ENCODE measurements at places on chromosomes 12 and 14. TPM values are rescaled to one million over a fixed set of nuclear protein-coding genes. Genes with fewer than 3 reads are reported as not detected.

GRCh38 chr14:104870368-104871144 is 5.5 kb downstream of the CEP170B start:
- peaks cover 5% of the 10 kb centered on the region for H3K4me1 ChIP-seq
- no peak overlapping the region for H3K4me3 ChIP-seq
- H3K36me3 ChIP-seq, result no peaks in the 10 kb centered on the region
- H3K27ac ChIP-seq, result no peak overlapping the region
- H3K27me3 ChIP-seq, result no peaks in the 10 kb centered on the region
- DNase-seq, result no peak

GPR135 gene
- 3.7 TPM for total RNA-seq

SAMD15 gene
- total RNA-seq, result 1.1 TPM

C1QL4 gene
- total RNA-seq, result not detected

INHBE gene
- total RNA-seq, result not detected

All from endothelial cell of umbilical vein (primary cell).